NCI-H2081 treated with DMSO at 0.1 percent for 48 hours (cell line): ENCODE measurements at places on chromosomes 5 and 9.
A peak's percentile ranks its signal among the peaks of the same experiment; 100 is the strongest.

GRCh38 chr9:127574072-127574993 lies 37.7 kb upstream of the STXBP1 start:
- DNase-seq, result peak; percentile 98

- no peak for DNase-seq
Measured at GRCh38 chr9:38417003-38417945, 7.0 kb downstream of the IGFBPL1 start.

- no peak for DNase-seq
Measured at GRCh38 chr5:39266442-39266841, 47.1 kb upstream of the FYB1 start.

- DNase-seq, result no peak
Measured at GRCh38 chr5:157917899-157918809, 59.2 kb upstream of the CLINT1 start.

DNA sequence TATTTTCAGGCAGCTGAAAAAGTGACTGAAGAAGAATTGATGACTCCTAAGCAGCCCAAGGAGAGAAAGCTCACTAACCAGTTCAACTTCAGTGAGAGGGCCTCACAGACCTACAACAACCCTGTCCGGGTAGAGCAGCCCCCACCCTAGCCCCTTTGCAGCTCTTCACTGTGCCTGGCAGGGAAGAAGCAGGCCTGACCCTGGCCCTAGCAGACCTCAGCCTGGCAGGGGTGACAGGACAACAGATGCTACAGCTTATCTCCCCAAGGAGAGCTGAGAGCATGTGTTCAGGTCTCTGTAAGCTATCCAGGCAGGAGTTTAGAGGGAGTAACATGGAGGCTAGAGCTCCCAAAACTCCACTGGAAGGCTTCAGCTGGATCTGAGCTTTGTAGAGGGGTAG lies 31.8 kb downstream of the DNAI1 start:
- no peak for DNase-seq

- no peak for DNase-seq
Measured at GRCh38 chr5:143395638-143396352, 7.7 kb downstream of the NR3C1 start.

- no peak for DNase-seq
Measured at GRCh38 chr5:125254267-125254666, 507.8 kb upstream of the ZNF608 start.

GRCh38 chr9:99220011-99220410 lies 1.7 kb downstream of the ALG2 start:
- DNase-seq, result no peak

DNA sequence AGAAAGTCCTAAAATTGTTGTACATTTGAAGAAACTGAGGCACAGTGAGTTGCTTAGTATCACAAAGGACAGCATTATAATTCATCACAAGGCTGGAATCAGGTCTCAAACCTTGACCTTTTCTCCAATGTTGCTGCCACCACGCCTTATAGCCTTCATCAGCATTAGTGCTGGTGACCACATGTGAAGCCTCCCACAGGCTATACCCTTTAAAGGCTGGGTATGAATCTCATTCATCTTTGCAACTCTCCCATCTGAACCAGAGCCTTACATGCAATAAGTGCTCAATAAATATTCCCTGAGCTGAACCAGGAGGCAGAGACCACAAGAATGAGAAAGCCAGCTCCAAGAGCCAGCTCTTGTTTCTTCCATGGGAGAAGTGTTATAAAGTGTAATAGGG lies 104.7 kb downstream of the SPOCK1 start:
- no peak for DNase-seq

- no peak for DNase-seq
Measured at GRCh38 chr9:567747-568305, 273.7 kb upstream of the DMRT1 start.

DNA sequence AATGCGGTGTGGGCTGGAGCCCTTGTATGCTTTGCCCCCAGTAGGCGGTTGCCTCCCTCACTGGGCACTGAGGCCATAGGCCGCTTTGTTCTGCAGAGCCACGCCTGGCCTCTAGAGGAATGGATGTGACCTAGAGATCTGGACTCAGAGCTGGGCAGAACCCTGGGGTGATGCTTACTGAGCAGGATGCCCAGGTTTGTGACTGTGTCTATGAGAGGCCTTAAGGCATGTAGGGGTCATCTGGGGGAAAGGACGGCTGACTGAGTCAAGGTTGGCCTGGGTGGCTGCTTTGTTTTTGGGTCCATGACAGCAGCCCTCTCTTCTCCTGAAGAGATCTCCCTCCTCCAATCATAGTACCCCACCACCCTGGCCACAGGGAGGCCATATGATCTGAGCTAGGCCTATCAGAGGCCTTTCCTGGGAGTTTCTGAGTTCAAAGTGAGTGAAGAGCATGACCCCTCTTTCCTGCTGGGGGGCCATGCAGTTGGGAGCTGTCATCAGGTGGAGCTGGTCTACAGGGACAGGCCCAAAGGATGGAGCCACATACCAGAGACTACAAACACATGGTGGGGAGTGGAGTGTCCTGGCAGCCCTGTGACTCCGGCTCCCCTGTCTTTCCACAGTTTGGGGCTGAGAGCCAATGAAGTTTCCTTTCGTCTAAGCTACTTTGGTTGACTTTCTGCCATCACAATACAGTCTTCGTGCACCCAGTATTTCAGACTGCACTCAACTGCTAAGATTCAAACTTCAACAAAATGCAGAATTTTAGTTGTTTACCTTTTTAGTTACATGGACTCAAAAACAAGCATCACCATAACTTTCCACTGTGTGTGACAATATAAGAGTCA lies 165.4 kb downstream of the AUH start:
- DNase-seq, result no peak

DNA sequence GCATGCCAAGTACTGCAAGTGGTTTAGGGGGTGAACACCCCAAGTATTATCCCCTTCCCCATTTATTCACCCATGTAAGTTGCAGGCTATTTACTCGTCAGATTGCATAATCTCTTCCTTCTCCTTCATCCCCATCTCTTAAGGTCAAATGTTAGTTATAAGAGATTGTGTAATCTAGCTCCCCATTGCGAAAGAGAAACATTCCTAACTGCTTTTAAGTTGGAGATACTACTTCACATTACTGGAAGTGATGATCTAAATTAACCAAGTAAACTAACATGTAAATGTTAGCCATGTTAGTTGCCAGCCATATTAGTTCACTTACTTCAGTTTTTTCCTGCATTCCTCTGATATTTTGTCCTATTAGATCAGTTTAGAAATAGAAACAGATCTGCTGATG lies 262.3 kb downstream of the TAF11L14 start:
- no peak for DNase-seq

- DNase-seq, result no peak
Measured at GRCh38 chr5:109630093-109630492, 59.6 kb upstream of the MAN2A1 start.
